ENCODE measurements at places on chromosomes 13 and 19.
A peak's percentile ranks its signal among the peaks of the same experiment; 100 is the strongest.

DNA sequence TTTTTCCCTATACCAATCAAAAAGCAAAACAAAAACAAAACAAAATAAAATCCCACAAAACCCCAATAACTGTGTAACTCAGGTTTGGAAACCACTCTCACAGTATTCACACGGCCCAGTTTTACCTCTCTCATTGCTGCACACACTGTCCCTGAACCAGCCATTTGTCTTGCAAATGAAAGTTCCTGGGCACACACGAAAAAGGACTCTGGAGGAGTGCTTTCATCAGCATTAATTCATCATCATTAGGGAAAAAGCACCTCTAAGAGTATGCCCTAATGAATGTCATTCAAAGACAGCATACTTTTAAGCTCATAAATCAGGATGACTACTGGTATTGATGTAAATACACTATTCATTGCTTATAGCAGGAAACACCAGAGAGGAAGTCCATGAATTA is 306.3 kb downstream of the DNAJC15 start:
- H3K27ac ChIP-seq: no peak overlapping the region
- no peaks in the 10 kb centered on the region for H3K36me3 ChIP-seq
- DNase-seq: no peak
- H3K27me3 ChIP-seq: peaks cover 2% of the 10 kb centered on the region
- no peaks in the 10 kb centered on the region for H3K4me1 ChIP-seq

- H3K36me3 ChIP-seq: no peaks in the 10 kb centered on the region
- DNase-seq: no peak
- no peak overlapping the region for H3K27ac ChIP-seq
- no peaks in the 10 kb centered on the region for H3K4me1 ChIP-seq
Measured at GRCh38 chr19:29542776-29543175, 17.0 kb downstream of the VSTM2B start.

DNA sequence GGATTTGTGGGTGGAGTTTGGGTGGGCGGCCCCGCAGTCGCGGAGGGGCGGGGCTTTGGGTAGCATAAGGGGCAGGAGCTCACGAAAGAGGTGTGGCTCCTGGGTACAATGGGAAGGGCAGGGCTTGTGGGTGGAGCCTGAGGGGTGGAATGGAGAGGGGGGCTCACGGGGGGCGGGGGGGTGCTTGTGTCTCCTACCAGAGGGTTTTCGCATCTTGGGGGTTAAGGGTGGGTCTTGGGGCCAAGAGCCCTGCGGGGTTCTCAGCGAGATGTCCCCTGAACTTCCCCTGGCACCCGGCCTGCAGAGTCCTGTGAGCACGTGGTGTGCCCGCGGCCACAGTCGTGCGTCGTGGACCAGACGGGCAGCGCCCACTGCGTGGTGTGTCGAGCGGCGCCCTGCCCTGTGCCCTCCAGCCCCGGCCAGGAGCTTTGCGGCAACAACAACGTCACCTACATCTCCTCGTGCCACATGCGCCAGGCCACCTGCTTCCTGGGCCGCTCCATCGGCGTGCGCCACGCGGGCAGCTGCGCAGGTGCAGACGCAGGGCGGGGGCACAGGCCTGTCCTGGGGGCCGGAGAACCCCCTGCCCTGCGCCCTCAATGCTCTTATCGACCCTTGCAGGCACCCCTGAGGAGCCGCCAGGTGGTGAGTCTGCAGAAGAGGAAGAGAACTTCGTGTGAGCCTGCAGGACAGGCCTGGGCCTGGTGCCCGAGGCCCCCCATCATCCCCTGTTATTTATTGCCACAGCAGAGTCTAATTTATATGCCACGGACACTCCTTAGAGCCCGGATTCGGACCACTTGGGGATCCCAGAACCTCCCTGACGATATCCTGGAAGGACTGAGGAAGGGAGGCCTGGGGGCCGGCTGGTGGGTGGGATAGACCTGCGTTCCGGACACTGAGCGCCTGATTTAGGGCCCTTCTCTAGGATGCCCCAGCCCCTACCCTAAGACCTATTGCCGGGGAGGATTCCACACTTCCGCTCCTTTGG is 5.1 kb downstream of the FSTL3 start:
- no peaks in the 10 kb centered on the region for H3K36me3 ChIP-seq
- H3K27me3 ChIP-seq: no peaks in the 10 kb centered on the region
- H3K4me3 ChIP-seq: peak overlapping the region; percentile 70
- H3K4me1 ChIP-seq: peaks cover 2% of the 10 kb centered on the region
- peak; percentile 98 for DNase-seq
- H3K27ac ChIP-seq: no peak overlapping the region

GRCh38 chr13:20719783-20720182 is 16.3 kb downstream of the IL17D start:
- DNase-seq: no peak
- peaks cover 14% of the 10 kb centered on the region for H3K27me3 ChIP-seq
- no peaks in the 10 kb centered on the region for H3K36me3 ChIP-seq
- H3K27ac ChIP-seq: no peak overlapping the region

DNA sequence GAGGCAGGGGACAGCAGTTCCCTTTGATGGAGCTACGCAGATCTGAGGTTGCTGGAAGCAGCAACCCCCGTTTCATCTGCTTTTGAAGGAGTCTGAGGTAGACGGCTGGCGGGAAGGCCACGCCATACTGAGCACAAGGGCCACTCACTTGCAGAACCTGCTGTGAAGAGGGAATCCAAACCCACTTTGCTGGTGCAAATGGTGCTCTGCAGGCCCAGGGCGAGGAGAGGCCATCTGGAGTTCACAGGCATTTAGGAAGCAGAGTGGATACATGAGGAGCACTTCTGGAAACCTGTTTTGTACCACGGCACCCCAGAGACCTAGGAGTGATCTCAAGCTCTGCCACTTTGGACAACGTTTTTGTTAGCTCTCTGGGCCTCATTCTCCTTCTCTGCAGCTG is 227.8 kb downstream of the UQCRFS1 start:
- H3K36me3 ChIP-seq: no peaks in the 10 kb centered on the region
- H3K4me1 ChIP-seq: no peaks in the 10 kb centered on the region
- H3K27ac ChIP-seq: no peak overlapping the region
- H3K4me3 ChIP-seq: no peak overlapping the region

DNA sequence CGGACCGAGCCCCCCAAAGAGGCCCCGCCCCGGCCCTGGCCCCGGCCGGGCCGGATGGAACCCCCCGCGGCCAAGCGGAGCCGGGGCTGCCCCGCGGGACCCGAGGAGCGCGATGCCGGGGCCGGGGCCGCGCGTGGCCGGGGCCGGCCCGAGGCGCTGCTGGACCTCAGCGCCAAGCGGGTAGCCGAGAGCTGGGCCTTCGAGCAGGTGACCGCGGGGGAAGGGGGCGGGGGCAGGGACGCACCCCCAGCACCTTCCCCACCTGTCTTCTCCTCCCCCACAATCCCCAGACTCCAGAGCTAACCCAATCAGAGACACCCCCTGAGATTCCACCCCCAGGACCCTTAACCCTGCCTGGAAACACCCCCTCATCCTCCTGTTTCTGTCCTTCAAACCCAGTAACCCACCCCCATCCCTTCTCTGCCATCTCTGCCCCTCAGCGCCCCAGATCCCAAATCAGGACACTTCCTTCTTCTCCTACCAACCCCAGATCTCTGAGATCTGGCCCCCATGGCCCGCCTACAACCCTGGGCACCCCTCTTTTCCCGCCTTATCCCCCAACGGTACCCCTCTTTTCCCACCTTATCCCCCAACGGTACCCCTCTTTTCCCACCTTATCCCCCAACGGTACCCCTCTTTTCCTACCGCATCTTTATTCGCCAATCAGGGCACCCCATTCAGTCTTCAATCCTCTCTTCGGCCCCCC is 505 bp downstream of the ZSWIM4 start:
- peaks cover 20% of the 10 kb centered on the region for H3K4me1 ChIP-seq
- DNase-seq: peak; percentile 26
- H3K4me3 ChIP-seq: peak overlapping the region; percentile 96
- peak overlapping the region; percentile 58 for H3K27ac ChIP-seq
- H3K27me3 ChIP-seq: no peaks in the 10 kb centered on the region

- H3K4me1 ChIP-seq: no peaks in the 10 kb centered on the region
- no peak overlapping the region for H3K27ac ChIP-seq
- H3K4me3 ChIP-seq: no peak overlapping the region
- H3K36me3 ChIP-seq: no peaks in the 10 kb centered on the region
Measured at GRCh38 chr13:47337781-47338507, 441.1 kb upstream of the HTR2A start.

GRCh38 chr13:71461892-71462291 is 405.1 kb downstream of the DACH1 start:
- no peaks in the 10 kb centered on the region for H3K27me3 ChIP-seq
- no peaks in the 10 kb centered on the region for H3K4me1 ChIP-seq
- DNase-seq: no peak
- no peak overlapping the region for H3K27ac ChIP-seq

GRCh38 chr19:39001041-39001440 is 25.5 kb upstream of the FBXO17 start:
- no peaks in the 10 kb centered on the region for H3K36me3 ChIP-seq
- no peak overlapping the region for H3K4me3 ChIP-seq
- no peaks in the 10 kb centered on the region for H3K4me1 ChIP-seq
- H3K27me3 ChIP-seq: peaks cover 12% of the 10 kb centered on the region

GRCh38 chr13:52983836-52984235 is 44.8 kb upstream of the OLFM4 start:
- no peak overlapping the region for H3K27ac ChIP-seq
- peaks cover 13% of the 10 kb centered on the region for H3K27me3 ChIP-seq
- no peak for DNase-seq
- no peak overlapping the region for H3K4me3 ChIP-seq
- no peaks in the 10 kb centered on the region for H3K4me1 ChIP-seq

DNA sequence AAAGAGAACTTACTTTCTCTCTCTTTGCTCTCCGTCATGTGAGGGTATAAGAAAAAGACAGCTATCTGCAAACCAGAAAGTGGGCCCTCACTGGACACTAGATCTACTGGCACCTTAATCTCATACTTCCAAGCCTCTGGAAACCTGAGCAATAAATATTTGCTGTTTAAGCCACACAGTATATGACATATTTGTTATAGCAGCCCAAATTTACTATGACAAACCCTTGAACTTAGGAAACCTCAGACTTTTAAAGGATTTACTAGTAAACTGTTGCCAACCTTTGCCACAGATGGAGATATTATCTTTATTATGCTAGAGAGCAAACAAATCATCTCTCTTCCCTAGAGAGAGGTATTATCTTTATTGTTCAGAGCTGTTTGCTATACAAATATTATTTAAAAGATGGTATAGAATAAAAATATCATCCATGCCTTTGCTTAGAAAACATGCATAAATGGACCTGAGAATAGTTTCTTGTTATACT is 1446.1 kb downstream of the SLITRK1 start:
- H3K36me3 ChIP-seq: no peaks in the 10 kb centered on the region
- no peak overlapping the region for H3K27ac ChIP-seq

- H3K4me1 ChIP-seq: peaks cover 11% of the 10 kb centered on the region
- peaks cover 3% of the 10 kb centered on the region for H3K27me3 ChIP-seq
- peak; percentile 10 for DNase-seq
Measured at GRCh38 chr13:43132257-43132656, 108.9 kb downstream of the DNAJC15 start.

DNA sequence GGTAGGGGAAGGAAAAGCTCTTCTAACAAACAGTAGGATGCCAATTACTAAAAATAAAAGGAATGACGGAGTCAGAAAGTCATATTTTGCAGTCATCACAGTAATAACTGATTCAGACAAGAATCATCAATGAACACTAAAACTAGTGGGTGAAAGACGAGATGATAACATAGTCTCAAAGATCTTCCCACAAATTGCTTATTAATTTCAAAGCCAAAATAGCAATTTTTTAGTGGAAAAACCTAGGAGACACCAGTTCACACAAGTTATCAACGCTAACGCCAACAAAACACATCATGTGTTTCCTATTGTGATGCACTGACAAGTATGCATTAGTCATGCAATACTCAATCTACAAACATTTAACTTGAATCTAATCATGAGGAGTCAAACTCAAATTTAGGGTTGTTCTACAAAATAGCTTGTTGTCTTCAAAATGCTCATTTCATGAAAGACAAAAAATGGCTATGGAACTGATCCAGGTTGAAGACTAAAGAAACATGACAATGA is 18.6 kb downstream of the ZNF233 start:
- peaks cover 42% of the 10 kb centered on the region for H3K36me3 ChIP-seq
- H3K4me3 ChIP-seq: no peak overlapping the region
- no peaks in the 10 kb centered on the region for H3K4me1 ChIP-seq
- no peak overlapping the region for H3K27ac ChIP-seq
- no peaks in the 10 kb centered on the region for H3K27me3 ChIP-seq

- no peaks in the 10 kb centered on the region for H3K36me3 ChIP-seq
- H3K4me1 ChIP-seq: no peaks in the 10 kb centered on the region
- H3K4me3 ChIP-seq: no peak overlapping the region
Measured at GRCh38 chr13:21897161-21897560, 226.3 kb downstream of the FGF9 start.

- no peaks in the 10 kb centered on the region for H3K4me1 ChIP-seq
- peaks cover 8% of the 10 kb centered on the region for H3K36me3 ChIP-seq
- H3K27me3 ChIP-seq: peaks cover 18% of the 10 kb centered on the region
Measured at GRCh38 chr19:38485541-38486285, 52.2 kb downstream of the RYR1 start.

GRCh38 chr19:1680976-1681375 is 28.6 kb upstream of the TCF3 start:
- peaks cover 28% of the 10 kb centered on the region for H3K27me3 ChIP-seq
- no peaks in the 10 kb centered on the region for H3K36me3 ChIP-seq
- no peak overlapping the region for H3K27ac ChIP-seq
- no peak overlapping the region for H3K4me3 ChIP-seq

DNA sequence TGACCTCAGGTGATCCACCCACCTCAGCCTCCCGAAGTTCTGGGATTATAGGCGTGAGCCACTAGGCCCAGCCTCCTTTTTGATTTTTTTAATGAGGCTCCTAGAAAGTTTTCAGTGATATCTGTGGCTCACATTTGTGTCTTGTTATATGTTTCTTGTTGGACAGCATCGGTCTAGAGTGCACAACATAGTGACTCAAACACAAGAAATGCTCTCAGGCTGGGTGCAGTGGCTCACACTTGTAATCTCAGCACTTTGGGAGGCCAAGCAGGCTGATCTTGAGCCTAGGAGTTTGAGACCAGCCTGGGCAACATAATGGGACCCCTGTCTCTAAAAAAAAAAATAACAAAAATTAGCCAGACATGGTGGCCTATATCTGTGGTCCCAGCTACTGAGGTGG is 8.2 kb downstream of the PHF11 start:
- H3K4me3 ChIP-seq: no peak overlapping the region
- no peaks in the 10 kb centered on the region for H3K27me3 ChIP-seq
- peaks cover 24% of the 10 kb centered on the region for H3K4me1 ChIP-seq
- no peak for DNase-seq

DNA sequence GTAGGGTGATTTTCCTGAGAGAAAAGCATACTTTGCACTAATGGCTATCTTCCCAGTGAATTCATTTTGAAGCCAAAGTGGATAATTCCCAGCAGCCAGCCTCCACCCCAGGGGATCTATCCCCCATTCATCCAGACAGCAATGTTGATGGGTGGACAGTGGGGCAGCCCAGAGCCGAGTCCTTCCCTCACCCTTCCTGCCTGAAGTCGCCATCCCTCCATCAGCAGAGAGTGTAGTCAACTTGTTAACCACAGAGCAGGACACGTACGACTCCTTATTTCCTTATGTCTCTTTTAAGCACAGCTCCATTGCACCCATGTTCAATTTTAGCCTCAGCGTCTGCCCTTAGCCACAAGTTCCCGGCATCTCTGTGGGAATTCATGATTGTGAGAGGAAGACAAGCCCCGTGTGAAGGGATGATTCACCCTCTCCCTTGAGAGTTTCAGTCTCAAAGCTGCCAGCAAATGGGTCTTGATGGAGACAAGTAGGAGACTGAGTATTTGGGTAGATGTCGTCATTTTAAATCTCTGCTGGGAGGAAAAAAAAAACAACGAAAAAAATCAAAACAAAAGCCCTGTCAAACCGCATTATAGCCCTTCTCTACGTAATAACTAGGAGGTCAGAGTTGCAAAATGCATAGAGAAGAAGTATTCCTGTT is 58.3 kb upstream of the MEDAG start:
- H3K27ac ChIP-seq: peak overlapping the region; percentile 41
- peaks cover 15% of the 10 kb centered on the region for H3K4me1 ChIP-seq
- peaks cover 5% of the 10 kb centered on the region for H3K27me3 ChIP-seq

- H3K4me1 ChIP-seq: peaks cover 40% of the 10 kb centered on the region
- DNase-seq: peak; percentile 65
- peak overlapping the region; percentile 95 for H3K4me3 ChIP-seq
- peaks cover 26% of the 10 kb centered on the region for H3K36me3 ChIP-seq
- H3K27me3 ChIP-seq: no peaks in the 10 kb centered on the region
Measured at GRCh38 chr13:98576200-98576945, 534 bp downstream of the STK24 start.
